Panc1 (cell line): ENCODE measurements at places on chromosomes 1 and 21. TPM values are rescaled to one million over a fixed set of nuclear protein-coding genes. Genes with fewer than 3 reads are reported as not detected.

TAS1R1 gene
- not detected for total RNA-seq

CHRM3 gene
- 0.13 TPM for total RNA-seq

HSD3B1 gene
- not detected for total RNA-seq

NEK7 gene
- 53.0 TPM for total RNA-seq

ZSCAN20 gene
- total RNA-seq: 6.9 TPM
